ENCODE measurements at places on chromosomes 12 and 14.
A peak's percentile ranks its signal among the peaks of the same experiment; 100 is the strongest.

DNA sequence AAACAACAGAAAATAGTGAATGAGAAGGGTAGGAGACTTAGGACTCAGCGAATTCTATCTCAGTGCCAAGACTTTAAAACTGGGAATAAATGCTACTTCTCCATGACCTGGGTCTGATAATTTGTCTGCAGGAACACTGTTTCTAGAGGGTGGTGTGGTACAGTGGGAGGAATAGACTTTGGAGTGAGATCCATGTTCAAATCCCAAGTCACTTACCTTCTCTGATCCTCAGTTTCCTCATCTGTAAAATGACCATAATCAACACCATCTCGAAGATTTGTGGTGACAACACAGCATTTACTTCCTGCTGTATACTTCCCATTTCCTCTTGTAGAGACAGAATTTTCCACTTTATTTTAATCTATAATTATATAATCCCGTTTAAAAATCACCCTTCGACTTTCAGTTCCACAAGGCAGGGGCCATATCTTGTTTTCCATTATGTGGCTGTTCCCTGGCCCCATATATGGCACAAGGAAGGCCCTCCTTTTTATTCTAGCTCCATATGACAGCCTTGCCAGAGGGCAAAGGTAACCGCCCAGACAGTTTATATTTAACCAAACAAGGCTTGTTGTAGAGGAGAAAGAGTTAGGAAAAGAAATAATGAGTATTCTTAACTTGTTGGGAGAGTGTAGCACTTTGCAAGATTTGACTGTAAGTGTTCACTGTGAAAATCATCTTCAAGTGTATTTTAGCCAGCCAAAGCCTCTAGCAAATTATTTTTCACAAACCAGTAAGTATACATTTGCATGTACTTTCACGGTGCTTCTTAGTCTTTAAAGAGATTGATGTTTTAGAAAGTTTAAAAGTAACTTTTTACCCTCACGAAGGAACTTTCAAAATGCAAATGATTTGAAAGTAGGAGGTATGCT, 243.1 kb downstream of the AKAP6 start:
- DNase-seq = no peak
- H3K4me3 ChIP-seq = no peak overlapping the region
- H3K27ac ChIP-seq = no peak overlapping the region
- peaks cover 22% of the 10 kb centered on the region for H3K4me1 ChIP-seq

GRCh38 chr12:76449583-76449982, 101.4 kb upstream of the BBS10 start:
- peaks cover 21% of the 10 kb centered on the region for H3K36me3 ChIP-seq
- DNase-seq = no peak
- no peak overlapping the region for H3K4me3 ChIP-seq
- peaks cover 12% of the 10 kb centered on the region for H3K4me1 ChIP-seq
- no peak overlapping the region for H3K27ac ChIP-seq

- H3K36me3 ChIP-seq = peaks cover 3% of the 10 kb centered on the region
- DNase-seq = no peak
- no peaks in the 10 kb centered on the region for H3K4me1 ChIP-seq
- no peaks in the 10 kb centered on the region for H3K27me3 ChIP-seq
- H3K4me3 ChIP-seq = no peak overlapping the region
Observed at GRCh38 chr14:102215576-102216250, 76.0 kb downstream of the WDR20 start.

GRCh38 chr14:28482251-28483040, 284.1 kb upstream of the FOXG1 start:
- H3K27ac ChIP-seq = no peak overlapping the region
- H3K4me1 ChIP-seq = no peaks in the 10 kb centered on the region
- no peak overlapping the region for H3K4me3 ChIP-seq
- no peaks in the 10 kb centered on the region for H3K27me3 ChIP-seq
- no peak for DNase-seq
- H3K36me3 ChIP-seq = no peaks in the 10 kb centered on the region

- H3K4me3 ChIP-seq = no peak overlapping the region
- no peaks in the 10 kb centered on the region for H3K27me3 ChIP-seq
- peak overlapping the region; percentile 47 for H3K27ac ChIP-seq
Observed at GRCh38 chr12:11623382-11623781, 26.1 kb upstream of the ETV6 start.

DNA sequence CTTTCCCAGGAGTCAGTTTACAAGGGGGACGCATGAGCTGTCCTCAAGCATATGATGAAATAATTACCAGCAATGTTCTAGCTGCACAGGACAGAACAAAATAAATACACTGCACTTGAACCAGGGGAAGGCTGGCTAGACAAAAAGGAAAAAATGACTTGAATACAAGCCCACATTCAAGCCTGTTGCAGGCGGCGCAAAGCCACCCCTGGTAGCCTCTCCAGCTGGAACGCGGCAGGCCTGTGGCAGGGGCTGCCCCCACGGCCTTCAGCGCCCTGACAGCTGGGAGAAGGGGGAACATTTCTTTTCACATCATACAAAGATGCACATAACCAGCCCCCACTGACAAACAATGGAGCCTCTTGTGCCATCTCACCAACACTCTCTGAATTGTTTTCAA, 57.1 kb downstream of the TRAFD1 start:
- no peak for DNase-seq
- H3K27me3 ChIP-seq = no peaks in the 10 kb centered on the region
- no peak overlapping the region for H3K27ac ChIP-seq
- H3K4me1 ChIP-seq = no peaks in the 10 kb centered on the region
- H3K36me3 ChIP-seq = peaks cover 21% of the 10 kb centered on the region

DNA sequence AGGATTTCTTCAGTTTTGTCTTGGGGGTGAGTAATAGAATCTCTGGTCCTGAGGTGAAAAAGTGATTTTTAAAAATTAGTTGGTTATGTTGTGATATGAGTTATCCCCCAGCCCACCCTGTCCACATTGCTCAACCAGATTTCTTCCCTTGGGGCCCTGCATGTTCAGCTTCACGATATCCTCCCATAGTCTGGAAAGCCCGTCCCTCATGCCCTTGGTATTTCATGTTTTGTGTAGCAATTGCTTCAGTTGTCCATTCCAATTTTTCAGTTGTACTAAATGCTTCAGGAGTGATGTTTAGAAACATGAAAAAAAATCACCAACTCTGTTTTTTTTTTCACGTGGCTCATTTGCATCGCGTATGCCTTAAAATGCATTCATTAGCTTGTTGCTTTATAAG, 17.5 kb upstream of the BICD1 start:
- peaks cover 10% of the 10 kb centered on the region for H3K4me1 ChIP-seq
- no peaks in the 10 kb centered on the region for H3K36me3 ChIP-seq
- H3K4me3 ChIP-seq = no peak overlapping the region
- no peak for DNase-seq

- DNase-seq = no peak
- H3K27me3 ChIP-seq = peaks cover 54% of the 10 kb centered on the region
Observed at GRCh38 chr12:132259364-132259871, 70.0 kb downstream of the GALNT9 start.

GRCh38 chr12:113461666-113462065, 10.0 kb downstream of the LHX5 start:
- no peak overlapping the region for H3K4me3 ChIP-seq
- no peak overlapping the region for H3K27ac ChIP-seq
- peaks cover 21% of the 10 kb centered on the region for H3K4me1 ChIP-seq
- peaks cover 94% of the 10 kb centered on the region for H3K27me3 ChIP-seq

DNA sequence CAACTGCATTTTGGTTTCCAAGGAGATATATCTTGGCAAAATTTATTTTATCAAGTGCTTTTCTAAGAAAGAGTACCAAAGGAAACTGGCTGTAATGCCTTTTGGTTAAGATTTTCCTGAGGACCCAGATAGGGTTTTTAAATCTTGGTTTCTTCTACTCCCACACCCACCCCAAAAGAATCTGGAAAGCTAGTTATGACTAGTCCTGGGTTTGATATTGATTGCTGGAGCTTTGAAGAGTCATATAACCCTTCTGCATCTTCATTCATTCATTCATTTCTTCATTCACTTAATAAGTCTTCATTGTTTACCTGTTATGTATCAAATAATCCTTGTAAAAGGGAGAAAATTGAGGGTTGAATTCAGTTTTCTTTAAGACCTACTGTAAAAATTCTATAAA, 425.2 kb downstream of the PCNX1 start:
- no peaks in the 10 kb centered on the region for H3K4me1 ChIP-seq
- H3K27me3 ChIP-seq = no peaks in the 10 kb centered on the region
- H3K36me3 ChIP-seq = peaks cover 10% of the 10 kb centered on the region
- no peak overlapping the region for H3K4me3 ChIP-seq
- DNase-seq = no peak
- no peak overlapping the region for H3K27ac ChIP-seq

GRCh38 chr12:3222979-3223378, 145.8 kb downstream of the TSPAN9 start:
- DNase-seq = no peak
- no peak overlapping the region for H3K27ac ChIP-seq
- H3K36me3 ChIP-seq = peaks cover 2% of the 10 kb centered on the region
- H3K4me1 ChIP-seq = peaks cover 13% of the 10 kb centered on the region
- H3K27me3 ChIP-seq = peaks cover 2% of the 10 kb centered on the region

DNA sequence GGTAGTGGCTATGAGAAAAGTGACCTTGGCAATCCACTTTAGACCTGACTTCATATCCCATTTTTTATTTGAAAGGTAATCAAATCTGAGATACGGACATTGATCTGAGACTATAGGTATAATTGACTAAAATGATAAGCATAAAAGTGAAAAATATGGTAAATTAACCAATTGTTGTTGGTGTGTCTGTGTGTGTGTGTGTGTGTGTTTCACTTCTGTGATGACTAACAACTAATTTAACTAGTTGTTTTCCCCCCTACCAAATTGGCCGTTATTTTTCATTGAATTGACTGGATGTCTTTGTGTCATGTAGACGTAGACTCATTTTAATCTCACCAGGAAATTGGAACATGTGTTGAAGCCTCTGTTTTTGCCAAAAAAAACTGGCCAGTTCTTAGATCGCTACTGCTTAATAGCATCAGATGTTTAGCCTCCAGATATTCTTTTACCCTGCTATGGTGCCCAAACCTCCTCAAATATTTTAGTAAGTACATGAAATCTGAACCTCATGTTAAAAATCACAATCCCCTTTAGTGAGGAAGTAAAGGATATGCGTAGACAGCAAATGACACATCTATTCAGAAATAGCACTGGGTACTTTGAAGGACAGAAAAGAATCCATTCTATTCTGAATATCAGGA, 395.0 kb downstream of the EGLN3 start:
- peaks cover 27% of the 10 kb centered on the region for H3K4me1 ChIP-seq
- no peak overlapping the region for H3K4me3 ChIP-seq
- H3K27me3 ChIP-seq = peaks cover 4% of the 10 kb centered on the region
- DNase-seq = no peak
- H3K27ac ChIP-seq = no peak overlapping the region
- no peaks in the 10 kb centered on the region for H3K36me3 ChIP-seq

- DNase-seq = no peak
- no peaks in the 10 kb centered on the region for H3K36me3 ChIP-seq
- H3K4me3 ChIP-seq = peak overlapping the region; percentile 16
- H3K27ac ChIP-seq = no peak overlapping the region
Observed at GRCh38 chr14:56855891-56856461, 45.7 kb upstream of the OTX2 start.

DNA sequence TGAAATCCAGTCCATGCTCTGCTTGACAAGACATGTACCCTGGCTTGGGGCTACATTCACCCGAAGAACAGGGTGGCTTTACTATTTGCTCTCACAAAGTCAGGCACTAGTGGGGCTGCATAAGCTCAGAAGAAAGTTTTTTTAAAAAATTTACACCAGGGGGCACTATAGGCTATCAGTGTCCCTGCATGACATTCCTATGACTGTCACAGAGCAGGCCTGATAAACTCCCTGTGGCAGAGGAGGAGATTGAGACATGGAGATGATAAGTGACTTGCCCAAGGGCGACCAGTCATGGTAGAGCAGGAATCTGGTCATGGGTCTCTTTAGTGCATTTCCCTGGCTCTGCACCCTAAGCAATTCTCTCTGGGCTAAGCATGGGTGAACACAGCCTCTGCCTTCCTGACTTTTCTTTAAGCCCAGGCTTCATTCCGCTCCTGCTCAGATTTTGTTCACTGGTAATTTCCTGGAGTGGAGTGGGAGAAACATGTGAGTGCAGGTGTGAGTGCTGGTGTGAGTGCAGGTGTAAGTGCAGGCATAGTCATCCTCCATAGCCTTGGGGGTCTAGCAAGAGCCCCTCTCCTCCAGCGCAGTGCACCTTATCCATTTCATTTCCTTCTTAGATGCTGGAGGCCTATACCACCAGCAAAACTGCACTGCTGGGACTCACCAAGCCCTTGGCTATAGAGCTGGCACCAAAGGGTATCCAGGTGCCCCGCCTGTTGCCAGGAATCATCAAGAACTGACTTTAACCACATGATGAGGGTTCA, 91.6 kb downstream of the DHRS2 start:
- no peak for DNase-seq
- no peaks in the 10 kb centered on the region for H3K36me3 ChIP-seq
- H3K4me1 ChIP-seq = no peaks in the 10 kb centered on the region
- no peak overlapping the region for H3K27ac ChIP-seq

GRCh38 chr14:105019861-105020814, 745 bp downstream of the CDCA4 start:
- peaks cover 54% of the 10 kb centered on the region for H3K4me1 ChIP-seq
- H3K4me3 ChIP-seq = peak overlapping the region; percentile 88
- H3K27ac ChIP-seq = peak overlapping the region; percentile 95
- peak; percentile 47 for DNase-seq
- no peaks in the 10 kb centered on the region for H3K27me3 ChIP-seq

GRCh38 chr12:50402264-50403000, 1.7 kb downstream of the LARP4 start:
- DNase-seq = no peak
- peaks cover 24% of the 10 kb centered on the region for H3K4me1 ChIP-seq
- H3K4me3 ChIP-seq = peak overlapping the region; percentile 98
- peak overlapping the region; percentile 99 for H3K27ac ChIP-seq

DNA sequence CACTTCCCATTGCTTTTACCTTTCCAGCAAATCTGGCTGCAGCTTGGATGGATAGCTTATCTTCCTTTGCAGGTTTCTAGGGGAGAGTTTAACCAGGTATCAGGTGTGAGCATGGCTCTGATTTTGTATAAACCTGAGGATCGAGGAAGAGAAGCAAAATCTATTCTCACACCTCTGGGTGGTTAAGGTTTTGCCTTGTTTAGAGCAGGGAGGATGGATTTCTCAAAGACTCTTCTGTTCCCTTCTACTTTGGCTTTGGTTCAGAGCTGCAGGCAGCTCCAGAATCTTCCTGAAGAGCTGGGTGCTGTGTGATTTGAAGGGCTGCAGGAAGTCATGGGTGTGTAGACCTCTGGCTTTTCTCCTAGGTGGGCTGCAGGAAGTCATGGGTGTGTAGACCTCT, 1.7 kb downstream of the JDP2 start:
- H3K27ac ChIP-seq = peak overlapping the region; percentile 95
- peak overlapping the region; percentile 82 for H3K4me3 ChIP-seq
- DNase-seq = no peak
- H3K27me3 ChIP-seq = no peaks in the 10 kb centered on the region
- peaks cover 14% of the 10 kb centered on the region for H3K36me3 ChIP-seq
- peaks cover 70% of the 10 kb centered on the region for H3K4me1 ChIP-seq

- H3K4me3 ChIP-seq = no peak overlapping the region
- no peak for DNase-seq
- peak overlapping the region; percentile 100 for H3K27ac ChIP-seq
Observed at GRCh38 chr14:99569725-99570543, 34.1 kb downstream of the CCDC85C start.

- no peak overlapping the region for H3K27ac ChIP-seq
- no peak overlapping the region for H3K4me3 ChIP-seq
- no peak for DNase-seq
- H3K27me3 ChIP-seq = no peaks in the 10 kb centered on the region
- peaks cover 42% of the 10 kb centered on the region for H3K36me3 ChIP-seq
- H3K4me1 ChIP-seq = no peaks in the 10 kb centered on the region
Observed at GRCh38 chr12:132786192-132786591, 24.6 kb upstream of the ANKLE2 start.

GRCh38 chr14:101227611-101228594, 324.4 kb upstream of the RTL1 start:
- no peak overlapping the region for H3K4me3 ChIP-seq
- peak overlapping the region; percentile 75 for H3K27ac ChIP-seq
- peaks cover 2% of the 10 kb centered on the region for H3K27me3 ChIP-seq

All from mesothelial cell of epicardium (in vitro differentiated cells).